Effector memory CD8-positive, alpha-beta T cell (primary cell): ENCODE measurements at places on chromosomes 2 and 18.
A peak's percentile ranks its signal among the peaks of the same experiment; 100 is the strongest.

DNA sequence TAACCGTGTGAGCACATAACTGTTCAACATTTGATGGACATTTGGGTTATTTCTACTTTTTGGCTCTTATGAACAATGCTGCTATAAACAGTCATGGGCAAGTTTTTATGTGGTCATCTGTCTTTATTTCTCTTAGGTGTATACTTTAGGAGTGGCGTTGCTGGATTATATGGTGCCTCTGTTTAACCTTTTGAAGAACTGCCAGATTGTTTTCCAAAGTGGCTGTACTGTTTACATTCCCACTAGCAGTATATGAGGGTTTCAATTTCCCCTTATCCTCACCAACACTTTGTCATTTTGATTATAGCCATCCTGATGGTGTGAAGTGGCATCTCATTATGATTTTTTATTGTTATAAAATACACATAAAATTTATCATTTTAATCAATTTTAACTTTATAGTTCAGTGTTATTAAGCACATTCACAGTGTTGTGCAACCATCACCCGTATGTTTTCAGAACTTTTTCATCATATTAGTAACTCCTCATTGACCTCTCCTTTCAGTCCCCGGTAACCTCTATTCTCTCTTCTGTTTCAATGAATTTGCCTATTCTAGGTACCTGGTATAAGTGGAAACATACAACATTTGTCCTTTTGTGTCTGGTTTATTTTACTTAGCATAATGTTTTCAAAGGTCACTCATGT is 55.4 kb downstream of the EML4 start:
- DNase-seq = no peak

DNA sequence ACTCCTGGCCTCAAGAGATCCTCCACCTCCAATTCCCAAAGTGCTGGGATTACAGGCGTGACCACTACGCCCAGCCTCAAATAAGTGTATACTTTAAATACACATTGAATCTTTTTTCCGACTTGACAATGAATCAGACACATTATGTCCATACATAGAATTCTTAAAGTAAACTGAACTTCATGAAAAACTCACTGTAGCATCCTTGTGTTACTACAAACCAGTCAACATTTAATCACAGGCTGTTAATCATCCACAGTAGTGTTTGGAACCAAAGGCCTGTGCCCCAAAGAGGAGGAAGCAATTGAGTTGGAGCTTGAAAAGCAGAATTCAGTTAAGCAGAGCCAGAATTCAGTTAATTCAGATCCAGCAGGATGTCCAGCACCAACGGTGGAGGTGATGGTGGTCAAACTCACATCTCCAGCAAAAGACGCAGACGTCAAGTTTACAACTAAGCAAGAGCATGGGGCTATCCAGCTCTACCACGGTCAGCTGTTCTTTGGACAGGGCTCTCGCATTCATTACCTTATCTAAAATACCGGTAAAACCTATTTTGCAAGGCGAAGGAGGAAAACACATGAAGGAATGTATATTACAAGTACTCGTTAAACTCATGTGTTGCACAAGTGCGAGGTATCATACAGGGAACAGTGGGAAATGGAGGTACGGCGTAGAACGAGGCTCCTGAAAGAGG is 1.2 kb downstream of the SLC39A6 start:
- no peak for DNase-seq

GRCh38 chr2:223797037-223797436 is 40.3 kb downstream of the AP1S3 start:
- DNase-seq = no peak

- no peak for DNase-seq
Observed at GRCh38 chr2:26685989-26686839, 6.3 kb upstream of the KCNK3 start.

GRCh38 chr18:3248658-3249359 is 1.2 kb downstream of the MYL12A start:
- peak; percentile 19 for DNase-seq

- no peak for DNase-seq
Observed at GRCh38 chr18:32769071-32769585, 3.7 kb downstream of the KLHL14 start.

DNA sequence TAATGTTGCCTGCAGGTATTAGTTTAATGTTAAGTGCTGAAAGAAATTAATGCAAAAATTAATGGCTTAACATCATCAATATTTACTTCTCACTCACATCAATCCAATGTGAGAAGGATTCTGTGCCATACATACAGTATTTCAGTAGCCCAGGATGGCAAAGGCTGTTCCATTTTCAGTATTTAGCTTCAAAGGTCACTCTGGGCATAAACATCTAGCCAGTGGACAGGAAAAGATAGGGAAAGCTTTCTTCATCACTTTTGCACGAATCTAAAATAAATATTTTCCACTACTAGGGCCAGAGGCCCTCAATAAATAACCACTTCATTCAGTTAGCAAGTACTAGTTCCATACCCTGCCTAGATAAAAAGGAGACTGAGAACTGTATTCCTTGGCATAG is 236.3 kb upstream of the VWC2L start:
- no peak for DNase-seq

- no peak for DNase-seq
Observed at GRCh38 chr2:55923091-55923981, at the start of gene EFEMP1. EFEMP1 (minus strand) TSS chr2:55923782; CDS start chr2:55922440, 1,342 bp downstream.

- no peak for DNase-seq
Observed at GRCh38 chr2:102025583-102026267, 34.0 kb downstream of the IL1R2 start.

- no peak for DNase-seq
Observed at GRCh38 chr18:43013486-43013885, 102.0 kb downstream of the RIT2 start.

- no peak for DNase-seq
Observed at GRCh38 chr2:58923869-58924268, 682.7 kb upstream of the FANCL start.
